Mammary epithelial cell (primary cell): ENCODE measurements at places on chromosomes 7 and 10. TPM values are rescaled to one million over a fixed set of nuclear protein-coding genes. Genes with fewer than 3 reads are reported as not detected.

DNA sequence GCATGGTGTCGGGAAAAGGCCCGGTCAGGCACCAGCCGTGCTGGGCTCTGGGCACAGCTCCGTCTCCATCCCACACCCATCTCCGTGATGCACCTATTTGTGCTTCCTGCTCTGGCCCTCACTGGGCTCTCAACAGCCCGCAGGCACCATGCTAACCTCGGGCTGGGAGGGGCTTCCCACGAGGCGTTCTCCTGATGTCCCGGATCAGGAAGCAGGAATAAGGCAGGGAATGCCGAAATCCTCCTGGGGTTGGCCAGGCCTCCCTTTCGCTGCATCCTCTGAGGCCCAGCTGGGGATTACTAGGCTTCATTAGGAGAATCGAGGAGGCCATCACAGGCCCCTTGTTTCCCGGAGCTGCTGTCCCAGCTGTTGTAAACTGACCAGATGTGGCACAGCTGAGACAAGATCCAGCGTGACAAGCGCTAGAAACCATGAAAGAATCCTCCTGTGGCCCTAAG, 72.0 kb downstream of the FAM53B start:
- DNase-seq: no peak

- peak; percentile 66 for DNase-seq
Observed at GRCh38 chr7:81447351-81447952, 322.4 kb downstream of the HGF start.

- no peak for DNase-seq
Observed at GRCh38 chr7:37356911-37357636, 91.6 kb downstream of the ELMO1 start.

GRCh38 chr10:75379212-75379724, 22.3 kb downstream of the ZNF503 start:
- DNase-seq: no peak

- DNase-seq: no peak
Observed at GRCh38 chr7:2100278-2101208, 132.2 kb downstream of the MAD1L1 start.

DNA sequence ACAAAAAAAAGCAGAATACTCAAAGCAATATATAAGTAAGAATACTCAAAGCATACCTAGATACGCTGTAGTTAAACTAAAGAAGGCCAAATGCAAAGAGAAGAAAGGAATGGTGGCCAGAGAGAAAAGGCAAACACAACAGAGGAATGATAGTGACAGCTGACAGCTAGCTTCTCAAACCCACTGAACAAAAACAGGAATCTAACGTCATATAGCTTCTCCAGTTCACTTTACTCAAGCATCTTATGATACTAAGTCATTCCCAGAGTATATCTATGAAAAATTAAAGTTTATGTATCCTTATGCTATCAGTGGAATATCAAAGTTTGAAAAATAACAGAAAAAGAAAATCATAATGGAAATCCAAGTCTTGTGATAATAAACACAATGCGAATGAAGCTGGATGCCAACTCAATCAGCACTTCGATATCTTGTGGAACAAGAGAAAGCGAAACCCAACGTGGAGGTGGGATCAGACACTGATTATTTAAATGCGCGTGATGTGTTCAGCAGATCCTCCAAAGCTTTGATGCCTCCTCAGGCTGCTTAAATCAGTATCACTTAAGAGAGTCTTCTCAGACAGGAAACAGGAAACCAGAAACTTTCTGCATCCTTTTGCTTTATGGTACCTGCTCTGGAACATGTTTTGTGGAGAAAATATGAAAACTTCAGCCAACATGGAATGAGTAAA, 102.8 kb downstream of the PIP4K2A start:
- no peak for DNase-seq

- DNase-seq: no peak
Observed at GRCh38 chr10:62860946-62861345, 44.8 kb upstream of the EGR2 start.

GRCh38 chr10:61888744-61889143, 12.8 kb upstream of the ARID5B start:
- peak; percentile 77 for DNase-seq

DNA sequence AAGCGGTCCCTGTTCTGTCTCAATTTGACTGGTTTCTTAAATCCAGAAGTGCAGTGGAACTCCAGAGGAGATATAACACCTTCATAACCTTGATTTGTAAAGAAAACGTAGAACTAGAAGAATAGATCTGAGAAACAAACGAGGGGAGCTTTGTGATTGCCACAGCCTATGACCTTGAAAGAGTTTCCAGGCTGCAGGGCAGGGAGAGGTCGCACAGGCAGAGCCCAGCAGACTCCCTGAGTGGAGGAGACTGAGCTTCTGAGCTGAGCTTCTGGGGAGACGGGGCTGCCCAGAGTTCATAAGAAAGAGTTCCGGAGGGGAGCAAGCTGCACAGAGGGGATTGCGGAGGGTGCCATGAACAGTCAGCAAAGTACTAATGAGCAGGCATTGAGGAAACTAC, 57.8 kb downstream of the FAM185A start:
- DNase-seq: no peak

- no peak for DNase-seq
Observed at GRCh38 chr10:47079204-47079580, 168.0 kb downstream of the PTPN20 start.

GRCh38 chr10:12566161-12567115, 217.1 kb downstream of the CAMK1D start:
- DNase-seq: no peak

GRCh38 chr10:36761121-36761520, 364.3 kb upstream of the ANKRD30A start:
- DNase-seq: no peak

DNA sequence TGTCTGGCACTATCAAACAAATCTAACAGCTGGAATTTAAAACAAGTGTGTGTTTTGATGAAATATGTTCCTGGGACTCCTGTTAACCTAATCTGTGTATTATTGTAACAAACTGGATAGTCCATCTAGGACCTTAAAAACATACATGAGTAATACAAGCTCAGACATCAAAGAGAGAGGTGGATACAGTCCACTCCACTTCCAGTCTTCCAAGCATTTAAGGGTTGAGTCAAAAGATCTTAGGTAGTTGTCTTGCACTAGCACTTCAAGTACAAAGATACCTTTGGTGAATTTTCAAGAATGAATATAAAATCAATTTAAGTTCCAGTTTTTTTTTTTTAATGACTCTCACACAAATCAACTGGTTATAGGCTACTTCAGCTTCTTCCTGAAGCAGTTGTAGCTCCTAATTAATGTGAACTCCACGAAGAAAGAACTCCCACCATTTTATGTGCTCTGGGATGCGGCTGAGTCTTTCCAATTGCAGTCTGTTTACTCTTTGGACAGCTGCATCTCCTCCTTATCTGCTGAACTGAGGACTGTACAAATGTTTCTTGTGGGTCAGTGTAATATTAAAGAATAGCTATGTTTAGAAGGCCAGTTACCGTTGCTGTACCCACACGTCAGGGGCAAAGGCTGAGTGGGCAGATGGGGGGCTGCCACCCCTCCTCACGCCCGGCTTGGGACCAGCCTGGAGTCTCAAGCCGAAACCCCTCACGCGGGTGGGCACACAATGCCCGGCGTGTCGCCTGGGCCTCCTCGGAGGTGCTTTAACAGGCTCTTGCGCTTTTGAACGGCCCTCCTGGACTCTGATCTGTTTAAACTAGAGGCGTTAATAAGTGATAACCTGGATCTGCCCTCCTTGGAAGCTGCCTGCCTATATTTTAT, 2.9 kb upstream of the IGF2BP3 start:
- DNase-seq: peak; percentile 15

- DNase-seq: peak; percentile 34
Observed at GRCh38 chr10:74249865-74250264, 98.8 kb downstream of the ADK start.

DNA sequence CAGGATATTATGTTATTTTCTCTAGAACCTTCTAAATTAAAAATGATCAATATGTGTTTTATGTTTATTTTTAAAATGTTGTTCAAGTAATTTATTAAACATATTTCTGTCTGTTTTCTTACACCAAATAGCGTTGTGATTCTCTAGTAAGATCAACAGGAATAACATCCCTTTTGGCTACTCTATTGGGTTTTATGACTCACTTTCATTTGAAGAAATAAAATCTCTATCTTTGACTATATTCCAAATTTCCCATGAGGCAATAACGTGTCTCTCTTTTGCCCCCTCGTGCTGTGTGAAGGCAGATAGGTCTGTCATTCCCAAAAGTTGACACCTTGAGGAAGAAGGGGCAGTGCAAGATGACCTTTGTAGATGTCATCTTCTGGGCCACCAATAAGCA, 40.9 kb downstream of the ITGA8 start:
- DNase-seq: no peak

- peak; percentile 24 for DNase-seq
Observed at GRCh38 chr7:77657427-77658224, 38.6 kb upstream of the RSBN1L start.

DNA sequence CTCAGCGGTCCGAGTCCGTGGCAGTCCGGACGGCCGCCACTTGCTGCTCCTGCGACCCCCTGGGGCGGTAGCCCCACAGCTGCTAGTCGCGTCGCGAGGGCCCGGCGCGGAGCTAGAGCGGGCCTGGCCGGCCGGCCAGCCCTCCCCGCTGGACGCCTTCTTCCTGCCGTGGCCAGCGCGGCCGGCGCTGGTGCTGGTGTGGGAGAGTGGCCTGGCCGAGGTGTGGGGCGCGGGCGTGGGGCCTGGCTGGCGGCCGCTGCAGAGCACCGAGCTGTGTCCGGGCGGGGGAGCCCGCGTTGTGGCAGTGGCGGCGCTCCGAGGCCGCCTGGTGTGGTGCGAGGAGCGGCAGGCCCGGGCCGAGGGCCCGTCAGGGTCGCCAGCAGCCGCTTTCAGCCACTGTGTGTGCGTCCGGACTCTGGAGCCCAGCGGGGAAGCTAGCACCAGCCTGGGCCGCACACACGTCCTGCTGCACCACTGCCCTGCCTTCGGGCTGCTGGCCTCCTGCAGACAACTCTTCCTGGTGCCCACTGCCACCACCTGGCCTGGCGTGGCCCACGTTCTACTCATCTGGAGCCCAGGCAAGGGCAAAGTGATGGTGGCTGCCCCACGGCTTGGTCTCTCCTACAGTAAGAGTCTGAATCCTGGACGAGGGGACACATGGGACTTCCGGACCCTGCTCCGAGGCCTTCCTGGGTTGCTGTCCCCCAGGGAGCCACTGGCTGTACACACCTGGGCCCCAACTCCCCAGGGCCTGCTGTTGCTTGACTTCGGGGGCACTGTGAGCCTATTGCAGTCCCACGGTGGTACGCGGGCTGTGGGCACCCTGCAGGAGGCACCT, 631 bp downstream of the HPS6 start:
- DNase-seq: peak; percentile 18

GRCh38 chr7:159250471-159250870, 105.8 kb upstream of the VIPR2 start:
- DNase-seq: no peak

DNA sequence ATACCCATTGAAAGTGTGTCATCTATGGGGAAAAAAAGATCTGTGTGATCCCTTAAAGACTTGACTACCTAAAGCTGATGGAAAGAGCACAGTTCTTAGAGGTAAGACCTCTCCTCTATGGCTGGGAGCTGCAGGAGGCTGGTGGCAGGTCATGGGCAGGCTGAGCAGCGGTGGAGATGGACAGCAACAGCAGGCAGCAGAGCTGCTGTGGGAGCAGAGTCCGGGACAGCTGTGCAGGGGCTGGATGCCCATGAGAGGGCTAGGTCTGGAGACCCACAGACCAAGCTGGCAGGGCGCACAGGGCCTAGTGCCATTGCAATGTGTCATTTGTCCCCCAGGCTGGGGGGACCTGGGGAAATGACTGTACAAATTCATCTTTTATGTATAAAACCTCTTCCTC, 13.4 kb upstream of the EPHA1 start:
- DNase-seq: no peak

Gene CLEC2L
- total RNA-seq: not detected

Gene PPP1R9A
- total RNA-seq: 0.29 TPM in 1 of 2 replicates, not detected in the other

Gene ACADSB
- 4.2 TPM for total RNA-seq

Gene JCAD
- 0.17 TPM for total RNA-seq

Gene ACTL6B
- total RNA-seq: not detected

Gene MYO1G
- 0.17 TPM for total RNA-seq

Gene FAM24B
- total RNA-seq: 3.8 TPM

Gene GIMAP5
- not detected in 2 replicates for total RNA-seq

Gene TSPAN14
- 93.6 and 102 TPM in 2 replicates for total RNA-seq

Gene ACHE
- total RNA-seq: 0.17 TPM

Gene TMEM26
- not detected in 2 replicates for total RNA-seq

Gene CYP3A4
- total RNA-seq: not detected in 2 replicates
